Stimulated activated CD4-positive, alpha-beta T cell treated with anti-CD3 and anti-CD28 coated beads, Interleukin-4, amount 100 ng/mL, for 4 hours (primary cell): ENCODE measurements at places on chromosomes 3 and 15.
A peak's percentile ranks its signal among the peaks of the same experiment; 100 is the strongest.

GRCh38 chr3:47149339-47149933 lies 14.5 kb downstream of the SETD2 start:
- DNase-seq: no peak

DNA sequence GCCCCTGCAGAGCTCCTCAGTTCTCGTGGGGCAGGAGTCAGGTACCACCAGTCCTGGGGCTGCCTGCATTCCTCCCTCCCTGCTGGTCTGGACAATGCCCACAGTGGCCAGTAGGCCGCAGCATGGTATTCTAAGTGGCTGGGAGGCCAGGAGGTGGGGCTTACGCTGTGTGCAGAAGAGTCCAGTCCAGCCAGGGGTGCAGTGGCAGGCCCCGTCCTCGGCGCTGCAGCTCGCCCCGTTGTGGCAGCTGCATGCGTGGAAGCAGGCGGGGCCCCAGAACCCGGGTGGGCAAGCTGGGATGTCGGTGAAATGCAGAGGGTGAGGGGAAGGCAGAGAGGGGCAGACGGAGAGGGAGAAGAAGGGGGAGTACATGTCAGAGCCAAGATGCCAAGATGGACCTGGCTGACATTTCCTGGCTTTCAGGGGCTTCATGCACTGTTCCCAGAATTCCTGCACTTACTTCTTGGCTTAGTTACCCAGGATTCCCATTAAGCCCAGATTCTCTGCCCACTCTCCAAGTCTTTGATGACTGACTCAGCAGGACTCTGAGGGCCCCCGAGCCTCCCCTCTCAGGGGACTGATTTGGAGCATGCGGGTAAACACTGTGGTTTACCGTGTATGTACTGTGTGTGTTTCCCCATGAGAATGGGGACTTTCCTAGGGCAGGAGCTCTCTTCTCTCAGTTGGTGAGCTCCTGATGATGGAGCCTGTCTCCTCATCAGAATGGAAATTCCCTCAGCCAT lies 47.5 kb downstream of the RAB11A start:
- peak; percentile 10 for DNase-seq

GRCh38 chr3:84522893-84523292 lies 435.9 kb upstream of the CADM2 start:
- DNase-seq: no peak

GRCh38 chr3:142003291-142003690 lies 126.8 kb downstream of the ATP1B3 start:
- DNase-seq: no peak

DNA sequence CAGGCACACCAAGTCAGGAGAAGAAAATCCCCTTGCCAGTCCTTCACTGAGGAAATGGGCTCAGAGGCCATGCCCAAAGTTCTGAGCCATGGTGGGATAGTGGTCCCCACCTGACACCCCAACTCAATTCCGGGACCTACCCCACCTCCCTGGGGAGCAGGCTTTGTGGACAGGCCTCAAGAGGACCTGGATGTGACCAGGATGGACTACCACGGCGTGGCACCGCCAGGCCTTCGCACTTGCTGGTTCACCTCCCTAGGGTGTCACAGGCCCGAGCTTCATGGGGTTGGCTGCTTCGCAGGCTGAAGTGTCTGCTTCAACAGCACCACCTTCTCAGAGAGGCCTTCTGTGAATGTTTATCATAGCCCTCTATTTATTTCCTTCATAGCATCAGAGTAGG lies 31.7 kb downstream of the POC1A start:
- DNase-seq: no peak

DNA sequence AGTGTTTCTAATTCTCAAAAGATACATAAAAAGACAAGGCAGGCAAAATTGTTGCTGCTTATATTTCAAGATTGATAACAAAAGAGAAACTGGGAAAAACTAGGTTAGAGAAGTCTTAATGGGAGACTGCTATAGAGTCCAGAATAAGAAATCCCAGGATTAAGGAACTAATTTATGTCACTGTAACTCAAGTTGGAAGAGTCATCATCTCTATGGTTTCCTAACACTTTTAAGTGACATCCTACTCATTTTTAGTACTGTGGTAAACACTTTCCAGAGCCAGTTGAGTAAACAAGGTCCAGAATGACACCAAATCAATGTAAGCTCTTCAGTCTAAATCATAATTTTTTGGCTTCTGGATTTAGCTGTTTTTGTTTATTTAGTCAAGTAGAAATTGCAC lies 8.0 kb downstream of the CLDN16 start:
- DNase-seq: no peak

GRCh38 chr15:61994216-61994615 lies 66.0 kb downstream of the VPS13C start:
- DNase-seq: no peak

- no peak for DNase-seq
These were observed 89.5 kb downstream of the VGLL4 start for GRCh38 chr3:11554236-11554610.

DNA sequence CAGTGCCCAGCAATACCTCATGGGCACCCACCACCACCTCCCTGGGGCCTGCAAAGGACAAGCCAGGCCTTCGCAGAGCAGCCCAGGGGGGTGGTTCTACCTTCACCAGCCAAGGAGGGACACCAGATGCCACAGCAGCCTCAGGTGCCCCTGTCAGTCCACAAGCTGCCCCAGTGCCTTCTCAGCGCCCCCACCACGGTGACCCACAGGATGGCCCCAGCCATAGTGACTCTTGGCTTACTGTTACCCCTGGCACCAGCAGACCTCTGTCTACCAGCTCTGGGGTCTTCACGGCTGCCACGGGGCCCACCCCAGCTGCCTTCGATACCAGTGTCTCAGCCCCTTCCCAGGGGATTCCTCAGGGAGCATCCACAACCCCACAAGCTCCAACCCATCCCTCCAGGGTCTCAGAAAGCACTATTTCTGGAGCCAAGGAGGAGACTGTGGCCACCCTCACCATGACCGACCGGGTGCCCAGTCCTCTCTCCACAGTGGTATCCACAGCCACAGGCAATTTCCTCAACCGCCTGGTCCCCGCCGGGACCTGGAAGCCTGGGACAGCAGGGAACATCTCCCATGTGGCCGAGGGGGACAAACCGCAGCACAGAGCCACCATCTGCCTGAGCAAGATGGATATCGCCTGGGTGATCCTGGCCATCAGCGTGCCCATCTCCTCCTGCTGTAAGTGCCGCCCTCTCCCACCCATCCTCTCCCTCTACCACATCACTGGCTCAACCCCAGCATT lies 19.2 kb upstream of the BFSP2 start:
- DNase-seq: no peak

GRCh38 chr15:66621491-66622467 lies 56.0 kb upstream of the LCTL start:
- DNase-seq: no peak

GRCh38 chr3:55144015-55144673 lies 216.3 kb upstream of the LRTM1 start:
- no peak for DNase-seq
